Liver (tissue), 10 donors: ENCODE measurements at places on chromosomes 2 and 18. TPM values are rescaled to one million over a fixed set of nuclear protein-coding genes. Genes with fewer than 3 reads are reported as not detected.

Gene IL1B
- 1.0 TPM for total RNA-seq

GRCh38 chr2:168156661-168157060 lies 90.7 kb downstream of the STK39 start:
- no peak overlapping the region for H3K27ac ChIP-seq
- H3K4me1 ChIP-seq = no peaks in the 10 kb centered on the region

GRCh38 chr18:65567372-65567771 lies 183.4 kb upstream of the CDH7 start:
- H3K27me3 ChIP-seq = no peaks in the 10 kb centered on the region
- no peak overlapping the region for H3K27ac ChIP-seq
- no peak overlapping the region for H3K4me3 ChIP-seq
- H3K4me1 ChIP-seq = no peaks in the 10 kb centered on the region

Gene SERPINB3
- 0.05 TPM for total RNA-seq

Gene CELF4
- total RNA-seq = 0.28 TPM

DNA sequence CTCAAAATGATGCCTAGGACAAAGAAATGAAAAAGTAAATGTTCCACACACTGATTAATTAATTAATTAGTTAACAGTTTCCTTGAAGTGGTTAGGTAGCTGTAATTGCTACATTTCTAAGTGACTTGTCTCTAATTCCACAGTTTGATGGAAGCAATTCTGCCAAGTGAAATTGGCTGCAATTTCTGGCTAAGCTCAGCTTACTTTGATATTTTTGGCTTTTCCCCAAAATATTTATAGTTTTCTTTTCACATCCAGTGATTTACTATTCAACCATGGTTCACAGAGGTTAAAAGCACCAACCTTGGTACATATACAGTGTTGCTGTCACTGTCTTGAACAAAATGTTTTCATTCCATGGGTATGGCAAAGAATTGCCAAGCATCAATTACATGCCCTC lies 459.5 kb upstream of the CDH20 start:
- H3K27ac ChIP-seq = no peak overlapping the region
- no peaks in the 10 kb centered on the region for H3K27me3 ChIP-seq
- H3K4me1 ChIP-seq = no peaks in the 10 kb centered on the region
- no peak overlapping the region for H3K4me3 ChIP-seq
- no peak for DNase-seq
- no peaks in the 10 kb centered on the region for H3K36me3 ChIP-seq

Gene FKBP1B
- total RNA-seq = 3.6 TPM

Gene GRHL1
- 6.2 TPM for total RNA-seq

DNA sequence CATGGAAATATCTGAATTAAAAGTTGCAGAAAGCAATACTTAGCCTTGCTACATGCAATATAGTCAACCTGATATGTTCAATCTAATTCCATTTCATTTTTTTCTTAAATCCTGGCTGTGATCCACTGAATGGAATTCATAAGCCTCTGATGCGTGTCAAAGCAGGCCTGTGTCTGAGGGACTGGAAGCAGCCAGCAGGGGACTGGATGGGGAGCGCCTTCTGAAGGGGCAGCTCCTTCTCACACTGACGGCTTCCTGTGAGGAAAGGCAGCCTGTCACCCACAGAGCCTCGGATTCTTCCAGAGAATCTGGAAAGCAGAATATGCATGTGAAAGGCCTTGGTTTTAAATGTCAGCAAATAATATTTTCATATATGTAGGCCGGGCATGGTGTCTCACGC lies 73.5 kb downstream of the KCNF1 start:
- H3K36me3 ChIP-seq = no peaks in the 10 kb centered on the region
- H3K27me3 ChIP-seq = no peaks in the 10 kb centered on the region
- H3K4me3 ChIP-seq = no peak overlapping the region
- no peaks in the 10 kb centered on the region for H3K4me1 ChIP-seq
- DNase-seq = no peak
